ENCODE measurements at places on chromosomes 3 and 15. TPM values are rescaled to one million over a fixed set of nuclear protein-coding genes. Genes with fewer than 3 reads are reported as not detected.

DNA sequence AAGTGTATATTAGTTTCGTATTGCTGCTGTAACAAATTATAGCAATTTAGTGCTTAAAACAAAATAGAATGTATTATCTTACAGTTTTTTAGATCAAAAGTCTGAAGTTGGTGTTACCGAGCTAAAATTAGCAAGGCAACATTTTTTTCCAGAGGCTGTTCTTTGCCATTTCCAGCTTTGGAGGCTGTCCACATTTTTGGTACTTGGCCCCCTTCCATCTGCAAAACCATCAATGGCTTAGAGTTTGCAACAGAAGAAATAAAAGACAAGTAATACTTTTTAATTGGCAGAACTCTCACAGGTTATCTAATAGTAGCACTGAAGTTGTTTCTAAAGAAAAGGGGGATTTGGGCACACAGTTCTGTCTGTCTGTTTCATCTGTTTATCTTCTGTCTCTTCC is 1248.5 kb downstream of the ROBO1 start:
- ATAC-seq = no peak

DNA sequence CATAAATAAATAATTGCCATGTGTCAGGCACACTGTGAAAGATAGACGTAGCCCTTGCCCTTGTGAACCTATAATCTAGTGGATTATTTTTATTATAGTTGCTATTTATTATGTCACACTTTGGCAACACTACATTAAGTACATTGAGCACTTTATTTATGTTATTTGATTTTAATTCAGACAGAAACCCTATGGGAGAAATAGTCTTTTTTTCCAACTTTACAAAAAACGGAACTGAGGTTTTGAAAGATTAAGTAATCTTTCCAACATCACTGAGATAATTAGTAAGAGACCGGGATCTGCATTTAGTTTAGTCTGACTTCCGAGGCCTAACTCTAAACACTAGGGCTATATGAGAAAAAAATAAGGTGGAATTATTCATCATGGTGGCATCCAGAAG is 2.8 kb upstream of the FILIP1L start:
- no peak for ATAC-seq

GRCh38 chr3:122560680-122561079 is 3.4 kb downstream of the PARP9 start:
- no peak for ATAC-seq

DNA sequence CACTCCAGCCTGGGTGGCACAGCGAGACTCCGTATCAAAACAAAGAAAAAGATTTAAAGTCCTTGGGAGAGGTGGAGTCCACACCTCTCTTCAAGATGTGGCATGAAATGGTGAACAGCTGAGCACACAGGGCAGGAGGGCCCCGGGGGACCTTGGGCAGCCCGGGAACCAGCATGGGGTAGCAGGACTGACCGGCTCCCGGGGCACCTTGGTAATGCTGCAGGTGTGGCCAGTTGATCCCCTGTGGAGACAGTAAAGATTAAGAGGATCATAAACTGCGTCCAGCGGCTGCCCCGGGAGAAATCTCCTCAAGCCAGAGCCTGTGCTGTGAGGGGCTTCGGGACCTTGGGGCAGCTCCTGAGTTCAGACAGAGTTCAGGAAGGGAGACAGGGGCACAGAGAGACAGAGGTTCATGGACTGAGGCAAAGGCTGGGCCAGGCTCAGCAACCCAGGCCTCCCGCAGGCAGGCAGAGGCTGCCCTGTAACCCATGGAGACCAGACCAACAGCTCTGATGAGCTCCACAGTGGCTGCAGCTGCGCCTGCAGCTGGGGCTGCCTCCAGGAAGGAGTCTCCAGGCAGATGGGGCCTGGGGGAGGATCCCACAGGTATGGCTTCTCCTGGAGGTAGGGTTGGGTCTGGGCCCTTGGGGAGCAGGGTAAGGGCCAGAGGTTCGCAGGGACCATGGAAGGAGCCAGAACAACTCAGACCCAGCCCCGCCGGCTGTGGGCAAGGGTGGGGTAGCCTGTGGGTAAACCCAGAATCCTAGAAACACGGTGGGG is at the start of gene NR2E3:
Gene NR2E3 (plus strand): TSS at position 299 of the 780 bp plus-strand sequence. CDS start 190 bp downstream, at position 489.
- no peak for ATAC-seq

DNA sequence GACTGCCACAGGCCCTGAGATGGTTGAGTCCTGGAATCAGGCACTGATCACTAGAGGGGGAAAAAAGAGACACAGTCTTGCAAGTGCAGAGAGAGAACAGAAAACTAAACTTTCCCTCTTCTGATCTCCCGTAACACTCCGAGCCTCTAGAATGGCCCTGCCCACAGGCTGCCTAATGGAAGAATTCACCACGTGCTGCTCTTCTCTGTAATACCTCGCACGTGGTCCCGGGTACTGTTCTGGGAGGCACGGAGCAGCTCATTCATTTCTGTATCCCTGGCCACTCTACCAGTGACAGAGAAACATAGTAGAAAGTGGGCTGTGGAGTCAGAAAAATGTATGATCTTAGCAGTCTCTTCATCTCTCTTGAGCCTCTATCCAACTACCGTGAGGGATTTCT is 30.4 kb downstream of the VGLL4 start:
- no peak for ATAC-seq

- no peak for ATAC-seq
These were observed 163.2 kb downstream of the STT3B start for GRCh38 chr3:31696009-31696297.

DNA sequence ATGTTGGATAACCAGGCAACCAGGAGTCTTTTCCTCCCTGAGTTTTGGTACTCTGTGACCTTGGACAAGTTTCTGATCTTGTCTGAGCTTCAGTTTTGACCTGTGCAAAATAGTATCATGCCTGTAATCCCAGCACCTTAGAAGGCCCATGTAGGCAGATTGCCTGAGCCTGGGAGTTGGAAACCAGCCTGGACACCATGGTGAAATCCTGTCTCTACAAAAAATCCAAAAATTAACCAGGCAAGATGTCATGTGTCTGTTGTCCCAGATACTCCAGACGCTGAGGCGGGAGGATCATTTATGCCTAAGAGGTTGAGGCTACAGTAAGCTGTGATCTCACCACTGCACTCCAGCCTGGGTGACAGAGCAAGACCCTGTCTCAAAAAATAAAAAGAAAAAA is 114.8 kb downstream of the IL12A start:
- no peak for ATAC-seq

- peak; percentile 83 for ATAC-seq
These were observed 64.8 kb upstream of the ABHD2 start for GRCh38 chr15:89023311-89023961.

GRCh38 chr3:73270839-73271483 is 209.5 kb downstream of the EBLN2 start:
- ATAC-seq = no peak

ERC2 gene
- 0.48 TPM for total RNA-seq

GOLGA8J gene
- total RNA-seq = 0.20 TPM

SLC2A2 gene
- not detected for total RNA-seq

PLA2G4E gene
- total RNA-seq = 18.1 TPM

ARGFX gene
- total RNA-seq = not detected

CHRNA5 gene
- total RNA-seq = 4.3 TPM

LPP gene
- 89.0 TPM for total RNA-seq
